ENCODE measurements at places on chromosomes 13 and 19. TPM values are rescaled to one million over a fixed set of nuclear protein-coding genes. Genes with fewer than 3 reads are reported as not detected.

LMTK3 gene
- total RNA-seq: 5.4 TPM

VSTM1 gene
- total RNA-seq: not detected

ZNF441 gene
- total RNA-seq: 8.9 TPM

SMIM44 gene
- not detected for total RNA-seq

SNRNP70 gene
- total RNA-seq: 179 TPM
